Placental epithelial cell (primary cell): ENCODE measurements at places on chromosomes 16 and 17. TPM values are rescaled to one million over a fixed set of nuclear protein-coding genes. Genes with fewer than 3 reads are reported as not detected.

Gene CAMKK1
- 2.4 and 5.6 TPM in 2 replicates for total RNA-seq

Gene DCXR
- total RNA-seq: 67.1 and 71.8 TPM in 2 replicates

Gene EFNB3
- total RNA-seq: 2.2 and 5.9 TPM in 2 replicates

Gene TMC5
- under 0.01 TPM in 1 of 2 replicates, not detected in the other for total RNA-seq

Gene PRCD
- total RNA-seq: 0.43 TPM in 1 of 2 replicates, not detected in the other
